Upper lobe of left lung (tissue), 6 donors: ENCODE measurements at places on chromosomes 12 and 14.

DNA sequence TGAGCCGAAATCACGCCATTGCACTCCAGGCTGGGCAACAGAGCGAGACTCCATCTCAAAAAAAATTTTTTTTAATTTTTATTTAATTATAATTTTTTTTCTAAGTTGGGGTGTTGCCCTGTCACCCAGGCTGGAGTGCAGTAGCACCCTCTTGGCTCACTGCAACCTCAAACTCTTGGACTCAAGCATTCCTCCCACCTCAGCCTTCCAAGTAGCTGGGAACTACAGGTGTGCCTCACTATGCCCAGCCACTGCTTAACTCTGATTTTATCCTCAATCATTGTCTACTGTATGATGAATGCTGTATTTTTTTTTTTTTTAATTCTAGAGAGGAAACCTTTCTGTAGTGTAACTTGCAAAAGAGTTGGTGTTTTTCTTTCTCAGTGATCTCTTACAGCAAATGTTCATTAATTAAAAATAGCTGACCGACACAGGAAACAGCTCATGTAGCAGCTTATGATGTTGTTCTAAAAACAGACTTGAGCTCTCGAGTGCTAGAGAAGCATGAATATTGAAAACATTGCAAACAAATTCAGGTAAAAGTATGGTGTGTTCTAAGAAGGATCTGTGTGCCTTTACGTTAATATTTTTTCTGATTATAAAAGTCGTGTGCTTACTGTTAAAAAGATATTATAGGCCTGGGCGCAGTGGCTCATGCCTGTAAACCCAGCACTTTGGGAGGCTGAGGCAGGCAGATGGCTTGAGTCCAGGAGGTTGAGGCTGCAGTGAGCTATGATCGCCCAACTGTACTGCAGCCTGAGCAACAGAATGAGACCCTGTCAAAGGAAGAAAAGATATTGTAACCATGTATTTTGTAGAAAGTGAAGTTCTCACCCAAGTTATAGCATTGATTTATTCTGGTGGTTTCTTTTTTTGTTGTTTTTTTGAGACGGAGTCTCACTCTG is 68.9 kb downstream of the FGD4 start:
- DNase-seq, result no peak

GRCh38 chr12:121314431-121314830 is 17.9 kb upstream of the CAMKK2 start:
- DNase-seq, result no peak

DNA sequence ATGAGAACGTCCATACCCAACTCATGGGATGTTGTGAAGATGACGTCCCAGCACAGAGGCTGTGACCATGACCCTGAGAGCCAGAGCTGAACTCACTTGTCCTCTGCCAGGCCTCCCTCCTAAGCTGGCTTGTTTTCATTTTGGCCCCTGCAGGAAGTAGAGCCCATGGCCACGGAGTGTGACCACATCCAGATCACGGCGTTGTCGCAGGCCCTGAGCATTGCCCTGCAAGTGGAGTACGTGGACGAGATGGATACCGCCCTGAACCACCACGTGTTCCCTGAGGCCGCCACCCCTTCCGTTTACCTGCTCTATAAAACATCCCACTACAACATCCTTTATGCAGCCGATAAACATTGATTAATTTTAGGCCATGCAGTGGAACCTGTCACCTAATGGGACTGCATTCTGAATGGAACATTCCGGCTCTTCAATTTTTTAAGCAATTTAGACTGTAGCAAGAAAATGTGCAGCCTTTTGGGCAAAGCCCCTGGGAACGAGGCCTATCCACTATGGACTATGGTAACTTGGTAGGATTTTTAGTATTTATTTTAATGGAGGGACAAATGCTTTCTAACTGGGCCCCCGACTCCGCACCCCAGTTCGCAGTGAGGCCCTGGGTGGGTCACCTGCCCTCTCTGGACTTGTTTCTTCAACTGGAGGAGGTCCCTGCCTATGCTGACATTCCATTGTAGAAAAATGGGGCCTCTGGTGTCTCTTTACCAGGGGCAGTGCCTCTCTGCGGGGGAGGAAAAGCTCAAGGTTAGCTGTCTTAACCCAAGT is 19.6 kb downstream of the OTUB2 start:
- no peak for DNase-seq

DNA sequence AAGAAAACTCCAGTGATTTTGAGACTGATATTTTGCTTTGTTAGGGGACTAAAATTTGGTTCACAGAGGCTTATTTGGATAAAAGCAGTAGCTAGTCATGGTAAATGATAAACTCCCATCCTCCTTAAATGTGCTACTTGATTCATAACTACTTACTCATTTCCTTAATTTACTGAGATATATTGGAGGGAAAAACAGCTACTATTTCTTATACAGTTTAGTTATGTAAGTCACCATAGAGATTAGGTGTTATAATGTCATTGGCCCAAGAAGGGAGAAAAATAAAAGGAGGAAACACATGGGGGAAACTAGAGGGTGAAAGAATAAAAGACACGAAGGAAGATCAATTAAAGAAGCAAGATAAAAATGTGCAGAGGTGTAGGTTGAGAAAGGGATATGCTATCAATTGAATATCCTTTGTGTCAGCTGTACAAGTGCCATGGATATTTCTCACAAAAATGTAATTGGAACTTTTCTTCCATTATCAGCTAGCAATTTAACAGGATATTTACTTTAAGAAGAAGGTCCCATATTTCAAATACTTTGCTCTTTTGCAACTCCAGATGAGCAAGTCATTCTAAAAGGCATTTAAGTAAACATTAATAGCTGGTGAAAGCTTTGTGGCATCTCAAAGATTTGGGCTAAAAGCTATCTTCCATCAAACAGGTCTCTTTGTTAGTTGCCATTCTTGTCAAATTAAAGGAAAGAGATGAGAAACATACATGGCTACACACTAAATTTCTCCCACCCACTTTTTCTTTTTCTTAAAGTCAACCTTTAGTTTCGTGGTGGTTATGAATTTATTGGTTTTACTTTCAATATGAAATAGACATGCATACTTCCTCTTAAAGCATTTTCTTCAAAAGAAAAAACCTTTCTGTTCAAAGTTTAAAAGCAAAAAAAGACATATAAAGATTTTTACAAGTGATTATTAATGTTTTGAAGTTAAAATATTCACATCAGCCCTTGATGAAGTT is 439.5 kb downstream of the CCER1 start:
- no peak for DNase-seq

DNA sequence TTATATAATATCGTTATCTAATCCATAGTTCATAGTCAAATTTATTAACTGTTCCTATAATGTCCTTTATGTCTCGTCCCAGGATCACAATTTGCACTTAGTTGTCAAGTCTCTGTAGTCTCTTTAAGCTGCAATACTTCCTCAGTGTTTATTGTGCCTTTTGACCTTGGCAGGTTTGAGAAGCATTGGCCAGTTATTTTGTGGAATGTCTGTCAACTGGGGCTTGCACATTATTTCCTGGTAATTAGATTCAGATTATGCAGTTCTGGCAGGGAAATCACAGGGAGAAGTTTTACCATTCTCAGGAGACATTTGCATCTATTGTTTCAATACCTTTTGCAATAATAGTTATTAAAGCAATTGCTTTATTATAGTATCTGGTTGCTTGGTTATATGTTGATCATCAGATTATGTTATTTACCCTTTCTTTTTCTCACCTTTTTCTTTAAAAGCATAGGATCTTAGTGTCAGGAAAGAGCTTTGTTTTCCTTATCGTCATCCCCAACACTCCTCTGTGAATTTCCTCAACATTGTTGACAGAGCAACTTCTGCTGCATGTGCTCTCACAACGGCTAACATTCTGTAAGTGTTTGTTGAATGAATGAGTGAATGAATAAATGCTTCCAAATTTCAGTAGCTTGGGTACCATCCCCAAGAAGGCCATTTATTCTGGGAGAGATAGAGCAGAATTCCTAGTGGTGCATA is 3.7 kb upstream of the ART4 start:
- DNase-seq, result no peak
